ENCODE measurements at places on chromosomes 3 and 15.

DNA sequence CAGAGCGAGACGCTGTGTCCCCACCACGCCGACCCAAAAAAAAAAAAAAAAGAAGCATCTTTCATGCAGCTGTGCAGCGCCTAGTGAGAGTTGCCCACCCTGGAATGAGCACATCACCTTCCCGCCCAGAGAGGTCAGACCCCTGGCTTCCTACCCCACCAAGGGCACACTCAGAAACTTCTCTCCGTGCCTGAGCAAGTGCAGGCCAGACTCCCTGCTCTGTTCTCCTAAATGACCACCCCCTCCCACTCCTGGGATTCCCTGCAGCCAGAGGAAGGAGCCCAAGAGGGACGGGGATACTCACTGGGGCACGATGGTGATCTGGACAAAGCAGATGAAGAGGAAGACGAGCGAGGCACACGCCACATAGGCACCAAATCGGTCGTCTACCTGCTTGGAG is 116.0 kb downstream of the SEC22A start:
- DNase-seq: no peak

GRCh38 chr3:41418961-41419691 is 219.8 kb downstream of the CTNNB1 start:
- no peak for DNase-seq

DNA sequence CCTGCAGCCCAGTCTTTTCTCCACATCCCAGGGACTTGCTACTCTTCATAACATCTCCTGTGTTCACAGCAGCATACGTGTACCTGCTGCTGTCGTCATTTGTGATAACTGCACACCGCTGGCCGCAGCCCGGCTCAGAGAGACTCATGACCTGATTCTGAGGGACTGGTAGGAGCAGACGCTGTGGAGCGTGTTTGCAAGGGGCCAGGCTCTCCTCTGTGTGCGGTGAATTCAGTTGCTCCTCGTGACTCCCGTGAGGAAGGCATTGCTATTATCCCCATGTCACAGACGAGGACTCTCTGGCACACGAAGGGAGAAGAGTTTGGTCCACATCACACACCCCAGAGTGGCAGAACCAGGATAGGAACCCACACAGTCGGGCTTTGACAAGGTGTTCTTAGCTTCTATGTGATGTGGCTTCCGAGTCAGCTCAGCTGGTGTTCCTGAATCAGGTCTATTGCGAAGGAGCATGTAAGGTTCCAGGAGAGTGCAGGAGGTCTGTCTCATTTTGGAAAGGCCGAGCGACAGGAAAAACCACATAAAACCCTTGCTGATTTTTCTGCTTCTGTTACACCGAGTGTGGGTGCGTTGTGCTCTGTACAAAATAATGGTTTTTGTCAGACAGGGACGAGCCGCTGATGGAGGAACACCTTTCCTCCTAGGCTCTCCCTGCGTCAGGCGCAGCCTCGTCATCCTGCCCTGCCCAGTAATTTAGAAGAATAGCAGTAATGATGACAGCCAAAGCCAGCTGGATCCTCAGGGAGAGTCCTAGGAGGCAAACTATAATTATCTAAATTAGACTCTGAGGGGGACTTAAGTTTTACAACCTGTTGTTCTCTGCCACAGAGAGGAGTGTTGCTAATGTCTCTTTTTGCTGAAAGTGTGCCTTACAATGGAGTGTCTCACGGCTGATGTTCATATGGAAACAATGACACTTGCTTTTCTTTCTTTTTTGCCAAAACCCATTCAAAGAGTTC is 157.5 kb upstream of the RGMA start:
- no peak for DNase-seq

DNA sequence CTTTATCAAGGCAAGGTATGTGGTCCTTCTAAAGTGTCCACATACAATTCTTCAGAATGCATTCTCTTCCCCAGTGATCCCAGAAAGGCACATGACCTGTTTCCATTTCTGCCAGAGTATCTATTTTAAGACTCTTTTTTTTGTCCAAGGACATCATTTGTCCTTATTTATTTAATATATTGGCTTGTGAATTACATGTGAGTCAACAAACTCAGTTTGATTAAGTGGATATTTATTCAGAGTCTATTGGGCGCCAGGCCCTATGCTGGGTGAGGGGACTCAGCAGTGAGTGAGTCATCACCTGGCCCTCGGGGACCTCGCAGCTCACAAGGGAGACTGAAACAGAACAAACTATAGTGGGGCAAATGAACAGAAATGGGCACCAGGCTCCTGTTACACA is 136.8 kb downstream of the SNRK start:
- no peak for DNase-seq

- DNase-seq: no peak
These were observed 49.9 kb downstream of the BTD start for GRCh38 chr3:15651396-15651795.

- no peak for DNase-seq
These were observed 29.2 kb downstream of the PDHB start for GRCh38 chr3:58404396-58404795.

DNA sequence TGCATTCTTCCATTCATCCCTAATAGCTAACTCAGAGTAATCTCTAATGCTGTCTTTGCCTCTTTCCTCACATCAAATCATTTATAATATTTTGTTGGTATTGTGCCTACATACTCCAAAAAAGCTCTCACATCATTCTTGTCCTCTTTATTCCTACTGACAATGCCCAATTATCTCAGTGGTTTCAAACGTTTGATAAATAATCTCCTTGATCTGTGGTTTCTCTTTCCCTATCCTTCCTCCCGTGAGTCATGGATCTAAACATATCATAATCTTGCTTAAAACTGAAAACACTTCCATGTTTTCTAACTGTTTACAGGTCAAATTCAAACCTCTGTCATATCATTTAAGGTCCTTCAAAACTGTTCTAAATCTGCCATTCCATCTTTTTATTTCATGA is 115.1 kb downstream of the CNTN6 start:
- no peak for DNase-seq

DNA sequence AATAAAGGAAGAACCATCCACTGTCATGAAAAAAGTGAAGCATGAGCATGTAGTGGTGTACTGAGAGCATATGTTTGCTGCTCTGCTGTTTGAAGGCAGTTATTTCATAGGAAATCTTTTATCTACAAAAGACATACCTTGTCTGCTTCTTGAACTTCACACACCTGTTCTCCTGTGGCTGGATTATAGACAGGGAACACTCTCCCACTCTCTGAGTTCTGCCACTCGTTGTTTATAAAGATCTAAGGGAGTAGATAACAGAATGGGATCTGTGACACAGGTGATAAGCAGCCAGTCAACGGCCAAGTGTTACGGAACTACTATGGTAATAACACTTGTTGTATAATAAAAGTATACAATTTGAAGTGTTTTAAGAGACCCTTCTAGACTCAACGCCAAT is 51.5 kb downstream of the ALDH1A2 start:
- no peak for DNase-seq

DNA sequence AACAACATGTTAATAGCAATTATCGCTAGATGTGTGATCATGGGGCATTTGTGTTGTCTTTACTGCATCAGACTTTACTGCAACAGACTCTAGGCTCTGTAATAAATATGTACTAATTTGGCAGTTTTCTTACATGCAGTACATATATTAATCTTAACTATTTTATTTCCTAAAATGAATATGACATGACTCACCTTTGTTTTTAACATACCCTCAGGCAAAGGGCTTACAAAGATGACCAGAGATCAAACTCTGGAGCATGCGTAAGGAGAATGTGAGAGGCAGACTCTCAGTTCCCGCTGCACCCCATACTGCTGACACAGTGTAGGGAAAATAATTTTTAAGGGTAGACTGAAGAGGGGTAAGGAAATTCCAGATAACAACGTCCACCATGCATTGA is 7.2 kb upstream of the FAM174B start:
- DNase-seq: no peak

DNA sequence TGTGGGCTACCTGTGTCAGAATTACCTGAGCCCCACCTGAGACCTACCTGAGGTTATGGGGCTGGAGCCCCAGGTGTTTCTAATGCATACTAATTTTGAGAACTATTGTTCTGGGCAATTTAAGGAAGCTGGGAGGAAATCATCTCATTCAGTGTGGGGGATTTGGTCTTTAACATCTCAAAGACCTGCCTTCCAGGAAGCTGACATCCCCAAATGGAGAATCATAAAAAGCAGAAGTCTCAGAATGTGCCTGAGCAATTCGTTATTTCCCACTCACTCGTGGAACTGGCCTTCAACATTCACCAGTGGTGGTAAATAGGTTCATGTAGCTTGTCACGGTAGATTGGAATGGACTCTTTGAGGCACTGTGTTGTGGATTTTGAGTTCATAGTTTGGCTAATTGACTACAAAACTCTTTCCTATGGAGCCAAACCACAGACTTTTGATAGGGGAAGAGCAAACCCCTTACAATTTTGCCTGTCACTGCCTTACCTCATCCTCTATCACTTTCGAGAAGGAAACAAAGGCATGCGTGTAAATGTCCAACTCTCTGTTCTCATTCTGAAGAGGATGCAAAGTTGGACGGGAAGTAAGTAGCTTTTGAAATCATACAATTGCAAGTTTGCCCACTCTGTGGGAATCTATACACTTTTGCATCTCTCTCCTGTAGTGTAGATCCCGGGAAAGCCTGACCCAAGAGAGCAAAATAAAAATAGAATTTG is 521.0 kb upstream of the MDFIC2 start:
- DNase-seq: no peak

DNA sequence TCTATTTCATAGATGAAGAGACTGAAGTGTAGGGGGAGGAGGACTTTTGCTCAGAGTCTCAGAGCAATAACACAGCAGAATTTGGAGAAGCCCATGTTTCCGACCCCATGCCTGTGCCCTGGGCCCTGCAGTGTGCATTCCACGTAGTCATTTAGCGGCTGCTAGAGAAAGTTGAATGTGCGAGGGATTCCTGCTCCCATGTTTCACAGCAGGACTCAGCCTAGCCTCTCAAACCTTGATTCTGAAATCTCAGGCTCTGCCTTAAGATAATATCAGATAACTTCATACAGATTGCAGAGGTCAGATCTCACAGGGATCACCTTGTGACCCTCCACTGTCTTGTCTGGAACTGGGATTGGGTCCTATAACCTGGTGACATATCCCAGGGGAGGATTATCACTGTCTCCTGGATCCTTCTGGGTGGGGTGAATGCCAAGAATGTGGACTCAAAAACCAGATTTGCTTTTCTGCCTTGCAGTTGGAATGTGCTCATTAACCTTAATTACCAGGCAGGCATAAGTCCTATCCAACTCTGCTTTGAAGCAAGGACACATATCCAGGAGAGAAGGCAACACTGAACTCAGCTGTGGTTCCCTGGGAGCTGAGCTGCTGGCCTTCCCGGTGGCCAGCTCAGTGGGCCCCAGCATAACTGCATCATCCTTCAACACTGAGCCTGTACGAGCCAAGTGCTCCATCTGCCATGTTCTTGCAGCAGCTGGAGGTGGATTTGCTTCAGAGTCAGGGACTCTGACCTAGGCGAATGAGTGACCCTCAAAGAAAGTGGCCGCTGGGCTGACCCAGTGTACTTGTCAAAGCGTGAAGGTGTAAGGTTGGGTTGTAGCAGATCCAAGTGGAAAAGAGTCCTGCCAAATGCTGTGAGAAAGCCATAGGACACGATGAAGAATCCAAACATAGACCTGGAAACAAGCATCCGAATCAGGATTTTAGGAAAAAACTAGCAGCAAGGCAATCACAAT is 43.0 kb downstream of the CTXND1 start:
- no peak for DNase-seq

- no peak for DNase-seq
These were observed 37.9 kb downstream of the MYO5C start for GRCh38 chr15:52257734-52258062.

GRCh38 chr15:25508369-25509002 is 69.7 kb upstream of the UBE3A start:
- DNase-seq: no peak

Measured in activated effector memory CD4-positive, alpha-beta T cell treated with Interleukin-2 at 50 U/mL for 16 hours (primary cell).